ENCODE measurements at places on chromosomes 2 and 18.

DNA sequence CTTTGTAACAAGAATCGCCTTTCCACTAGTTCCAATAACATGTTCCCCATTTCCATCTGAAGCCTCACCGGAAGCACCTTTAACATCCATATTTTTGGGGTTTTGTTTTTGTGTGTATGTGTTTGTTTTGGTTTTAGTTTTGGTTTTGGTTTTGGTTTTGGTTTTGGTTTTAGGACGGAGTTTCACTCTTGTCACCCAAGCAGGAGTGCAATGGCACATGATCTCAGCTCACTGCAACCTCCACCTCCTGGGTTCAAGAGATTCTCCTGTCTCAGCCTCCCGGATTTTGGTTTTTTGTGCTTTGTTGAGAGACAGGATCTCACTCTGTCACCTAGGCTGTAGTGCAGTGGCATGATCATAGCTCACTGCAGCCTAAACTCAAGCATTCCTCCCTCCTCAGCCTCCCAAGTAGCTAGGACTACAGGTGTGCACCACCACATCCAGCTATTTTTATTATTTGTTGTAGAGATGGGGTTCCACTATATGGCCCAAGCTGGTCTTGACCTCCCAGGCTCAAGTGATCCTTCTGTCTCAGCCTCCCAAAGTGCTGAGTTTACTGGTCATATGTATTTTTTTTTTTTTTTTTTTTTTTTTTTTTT lies 36.3 kb downstream of the TGOLN2 start:
- DNase-seq = no peak

GRCh38 chr18:22830511-22830910 lies 102.6 kb upstream of the RBBP8 start:
- no peak for DNase-seq

- DNase-seq = no peak
These were observed 62.8 kb downstream of the ICA1L start for GRCh38 chr2:202808754-202809153.

GRCh38 chr18:37612524-37613252 lies 47.1 kb upstream of the CELF4 start:
- no peak for DNase-seq

DNA sequence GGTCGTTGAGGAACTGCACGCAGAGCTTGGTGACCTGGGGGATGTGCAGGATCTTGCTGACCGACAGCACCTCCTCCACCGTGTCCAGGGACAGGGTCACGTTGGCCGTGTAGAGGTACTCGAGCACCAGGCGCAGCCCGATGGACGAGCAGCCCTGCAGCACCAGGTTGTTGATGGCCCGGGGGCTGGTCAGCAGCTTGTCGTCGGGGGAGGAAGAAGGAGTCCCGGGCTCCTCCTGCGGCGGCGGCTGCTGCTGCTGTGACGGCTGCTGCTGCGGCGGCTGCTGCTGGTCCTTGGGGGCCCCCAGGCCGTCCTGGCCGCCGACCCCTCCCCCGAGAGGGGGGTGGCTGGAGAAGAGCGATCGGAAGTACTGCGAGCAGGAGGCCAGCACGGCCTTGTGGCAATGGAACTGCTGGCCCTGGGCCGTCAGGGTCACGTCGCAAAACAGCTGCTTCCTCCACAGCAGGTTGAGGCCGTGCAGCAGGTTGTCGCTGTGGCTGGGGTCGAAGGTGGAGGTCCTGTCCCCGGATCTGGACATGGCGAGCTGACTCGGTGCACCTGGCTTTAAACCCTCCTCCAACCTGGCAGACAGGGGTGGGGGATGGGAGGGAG lies 2.7 kb downstream of the KLHL14 start:
- no peak for DNase-seq

DNA sequence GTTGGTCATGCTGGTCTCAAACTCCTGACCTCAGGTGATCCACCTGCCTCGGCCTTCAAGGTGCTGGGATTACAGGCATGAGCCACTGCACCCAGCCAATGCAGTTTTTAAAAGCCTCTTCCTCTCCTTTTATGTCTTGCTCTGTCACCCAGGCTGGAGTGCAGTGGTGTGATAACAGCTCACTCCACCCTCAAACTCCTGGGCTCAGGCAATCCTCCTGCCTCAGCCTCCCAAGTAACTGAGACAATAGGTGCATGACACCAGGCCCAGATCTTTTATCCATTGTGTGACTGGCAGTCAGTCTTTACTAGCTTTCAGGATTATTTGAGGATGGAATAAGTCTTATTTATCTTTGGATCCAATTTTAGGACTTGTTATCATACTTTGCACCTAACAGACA lies 13.2 kb downstream of the KCTD18 start:
- DNase-seq = no peak

- no peak for DNase-seq
These were observed 261.8 kb downstream of the SPAG16 start for GRCh38 chr2:213545964-213546475.

Measured in fibroblast of skin of right biceps (primary cell).